ENCODE measurements at places on chromosomes 12 and 14.

DNA sequence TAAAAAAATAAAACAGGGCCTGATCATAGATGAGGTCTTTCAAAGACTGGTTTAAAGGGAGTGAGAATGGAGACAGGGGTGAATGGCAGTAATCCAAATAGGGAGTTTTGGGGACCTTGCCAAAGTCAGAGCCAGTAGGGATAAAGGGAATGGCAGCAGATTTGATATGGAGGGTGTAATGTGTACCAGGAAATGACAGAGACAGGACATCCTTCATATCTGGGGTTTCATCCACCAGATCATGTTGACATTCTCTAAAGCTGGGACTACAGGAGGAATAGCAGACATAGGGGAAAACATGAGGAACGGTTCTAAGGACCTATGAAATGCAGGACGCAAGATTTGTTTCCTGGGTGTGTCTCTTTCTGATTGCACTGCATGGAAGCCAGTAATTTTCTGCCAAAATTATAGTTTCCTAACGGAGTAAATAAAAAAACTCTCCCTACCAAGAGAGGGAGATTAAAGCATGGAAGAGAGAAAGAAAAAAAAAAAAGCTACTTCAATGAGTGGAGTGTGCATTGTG, 169.9 kb downstream of the PRKD1 start:
- no peaks in the 10 kb centered on the region for H3K4me1 ChIP-seq
- no peak for DNase-seq
- no peak overlapping the region for H3K4me3 ChIP-seq
- peak overlapping the region; percentile 63 for H3K27ac ChIP-seq
- no peaks in the 10 kb centered on the region for H3K36me3 ChIP-seq
- no peaks in the 10 kb centered on the region for H3K27me3 ChIP-seq

GRCh38 chr12:79527473-79527872, 163.3 kb downstream of the PAWR start:
- no peak for DNase-seq
- no peaks in the 10 kb centered on the region for H3K27me3 ChIP-seq
- no peak overlapping the region for H3K4me3 ChIP-seq
- no peaks in the 10 kb centered on the region for H3K36me3 ChIP-seq
- no peak overlapping the region for H3K27ac ChIP-seq

DNA sequence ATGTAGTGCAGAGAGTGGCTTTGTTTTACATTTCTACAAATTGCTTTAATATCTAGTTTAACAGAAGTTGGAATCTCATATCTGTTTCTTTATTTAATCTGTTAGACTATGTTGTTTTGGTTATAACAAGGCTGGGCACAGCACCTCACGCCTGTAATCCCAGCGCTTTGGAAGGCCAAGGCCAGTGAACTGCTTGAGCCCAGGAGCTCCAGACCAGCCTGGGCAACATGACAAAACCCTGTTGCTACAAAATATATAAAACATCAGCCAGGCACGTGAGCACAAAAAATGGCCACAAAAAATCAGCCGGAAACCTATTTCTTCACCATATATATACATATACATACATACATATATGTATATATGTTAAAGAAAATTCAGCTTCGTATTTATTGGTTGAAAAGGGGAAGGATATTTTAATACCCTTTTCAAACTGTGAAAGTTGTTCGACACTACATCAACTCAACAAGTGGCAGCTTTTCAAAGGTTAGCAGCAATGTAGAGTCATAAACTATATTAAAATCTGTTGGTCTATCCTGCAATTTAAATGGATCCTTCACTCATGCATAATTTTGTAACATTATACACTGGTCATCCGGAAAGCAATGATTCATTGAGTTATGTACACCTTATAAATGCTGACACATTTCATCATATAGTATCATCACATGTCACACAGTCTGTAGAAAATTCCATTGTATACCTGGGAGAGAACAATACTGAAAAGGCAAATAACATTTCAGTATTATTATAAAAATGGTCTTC, 7.1 kb downstream of the NR2C1 start:
- no peaks in the 10 kb centered on the region for H3K36me3 ChIP-seq
- no peaks in the 10 kb centered on the region for H3K4me1 ChIP-seq
- no peak overlapping the region for H3K27ac ChIP-seq
- H3K4me3 ChIP-seq, result no peak overlapping the region
- H3K27me3 ChIP-seq, result no peaks in the 10 kb centered on the region

DNA sequence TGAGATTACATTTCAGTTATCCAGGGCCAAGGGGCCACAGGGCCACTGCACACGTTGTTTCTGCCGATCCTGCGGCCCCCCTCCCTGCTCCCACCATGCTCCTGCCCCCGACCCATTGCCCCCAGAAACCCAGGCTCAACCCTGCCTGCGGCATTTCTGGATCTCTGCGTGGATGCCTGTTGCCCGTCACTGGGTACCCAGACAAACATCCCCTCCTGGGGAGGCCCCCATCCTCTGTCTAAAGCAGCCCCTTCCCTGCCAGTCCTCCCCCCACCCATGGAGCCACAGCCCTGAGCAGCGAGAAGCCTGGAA, 326.4 kb upstream of the SFSWAP start:
- H3K4me1 ChIP-seq, result no peaks in the 10 kb centered on the region
- H3K36me3 ChIP-seq, result no peaks in the 10 kb centered on the region
- peaks cover 61% of the 10 kb centered on the region for H3K27me3 ChIP-seq
- no peak for DNase-seq
- no peak overlapping the region for H3K4me3 ChIP-seq
- H3K27ac ChIP-seq, result no peak overlapping the region

GRCh38 chr14:83290447-83290846, 1756.8 kb upstream of the SEL1L start:
- no peak overlapping the region for H3K4me3 ChIP-seq
- H3K4me1 ChIP-seq, result no peaks in the 10 kb centered on the region
- H3K27me3 ChIP-seq, result no peaks in the 10 kb centered on the region
- no peaks in the 10 kb centered on the region for H3K36me3 ChIP-seq
- DNase-seq, result no peak

- H3K27me3 ChIP-seq, result no peaks in the 10 kb centered on the region
- H3K4me1 ChIP-seq, result peaks cover 5% of the 10 kb centered on the region
- no peak overlapping the region for H3K27ac ChIP-seq
- no peak overlapping the region for H3K4me3 ChIP-seq
Observed at GRCh38 chr14:63276492-63277342, 42.0 kb downstream of the GPHB5 start.

- DNase-seq, result no peak
- H3K27me3 ChIP-seq, result no peaks in the 10 kb centered on the region
- no peaks in the 10 kb centered on the region for H3K36me3 ChIP-seq
- no peak overlapping the region for H3K27ac ChIP-seq
- no peaks in the 10 kb centered on the region for H3K4me1 ChIP-seq
Observed at GRCh38 chr12:101858361-101858760, 19.0 kb upstream of the DRAM1 start.

DNA sequence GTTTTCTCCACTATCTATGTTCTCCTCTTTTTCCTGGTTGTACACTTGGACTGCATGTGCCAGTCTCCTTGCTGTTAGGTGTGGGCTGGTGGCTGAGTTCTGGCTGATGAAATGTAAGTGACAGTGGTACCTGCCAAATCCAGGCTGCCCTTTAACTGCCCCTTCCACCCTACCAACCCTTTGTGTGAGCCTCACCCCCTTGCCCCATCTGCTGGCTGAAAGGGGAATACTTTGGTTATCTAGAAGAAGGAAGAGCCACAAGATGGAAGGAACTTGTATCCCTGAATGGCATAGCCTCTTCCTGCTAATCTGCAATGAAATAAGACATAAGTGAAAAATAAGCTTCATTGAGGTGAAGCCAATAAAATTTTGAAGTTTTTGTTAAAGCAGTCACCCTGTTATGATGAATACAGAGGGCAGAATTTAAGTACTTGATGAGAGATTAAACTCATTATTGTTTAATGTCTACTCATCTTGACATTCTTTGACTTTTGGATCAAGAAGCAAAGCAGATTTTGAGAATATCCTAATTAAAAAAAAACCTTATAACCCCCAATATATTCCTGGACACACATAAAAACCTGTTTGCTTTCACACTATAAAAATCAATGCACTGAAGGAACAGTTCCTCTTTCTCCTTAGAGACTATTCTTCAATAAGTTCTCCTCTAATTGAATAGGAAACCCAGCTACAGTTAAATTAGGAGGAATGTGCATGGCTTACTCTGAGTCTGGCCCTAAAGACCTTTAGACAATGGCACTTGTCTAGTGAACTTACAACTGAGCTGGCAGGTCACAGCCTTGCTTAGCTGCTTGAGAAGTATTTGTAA, 262.6 kb upstream of the BTG1 start:
- no peaks in the 10 kb centered on the region for H3K36me3 ChIP-seq
- no peak overlapping the region for H3K27ac ChIP-seq
- no peak overlapping the region for H3K4me3 ChIP-seq
- no peak for DNase-seq

DNA sequence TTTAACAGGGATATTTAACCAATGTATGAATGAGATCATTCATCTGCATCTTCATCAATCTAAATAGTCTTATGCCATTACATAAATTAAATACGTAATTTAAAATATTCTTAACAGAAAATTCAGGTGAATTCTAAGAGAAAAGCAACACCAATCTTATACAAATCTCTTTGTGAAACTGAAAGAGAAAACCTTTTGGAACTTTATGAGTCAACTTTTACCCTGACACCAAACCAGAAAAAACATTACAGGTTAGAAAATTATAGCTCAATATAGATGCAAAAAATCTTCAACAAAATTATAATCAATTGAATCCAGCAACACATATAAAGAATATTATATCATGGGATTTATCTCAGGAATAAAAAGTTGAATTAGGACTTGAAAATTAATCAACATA, 3.4 kb downstream of the GLIPR1L1 start:
- DNase-seq, result no peak
- no peak overlapping the region for H3K4me3 ChIP-seq
- no peaks in the 10 kb centered on the region for H3K27me3 ChIP-seq
- H3K36me3 ChIP-seq, result no peaks in the 10 kb centered on the region

DNA sequence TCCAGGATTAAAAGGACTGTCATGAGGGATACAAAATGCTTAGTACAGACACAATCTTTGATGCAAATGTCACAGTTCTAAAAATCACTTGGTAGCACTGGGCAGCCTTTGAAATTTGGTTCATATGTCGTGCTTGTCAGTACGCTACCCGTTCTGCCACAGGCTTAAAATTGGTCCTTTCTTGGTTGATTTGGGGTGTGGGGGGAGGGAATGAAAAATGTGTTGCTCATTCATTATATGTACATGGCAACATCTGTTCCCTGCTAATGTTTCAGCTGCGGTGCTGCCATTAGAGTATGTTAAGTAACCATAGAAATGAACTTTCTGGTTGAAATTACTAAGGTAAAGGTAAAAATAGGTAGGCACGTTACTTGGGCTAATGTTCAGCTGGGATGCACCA, 155.4 kb upstream of the ARHGAP5 start:
- H3K36me3 ChIP-seq, result no peaks in the 10 kb centered on the region
- H3K4me1 ChIP-seq, result peaks cover under 1% of the 10 kb centered on the region
- H3K4me3 ChIP-seq, result no peak overlapping the region
- DNase-seq, result no peak
- no peak overlapping the region for H3K27ac ChIP-seq

GRCh38 chr14:22386924-22387775, 201.9 kb downstream of the DAD1 start:
- H3K27me3 ChIP-seq, result no peaks in the 10 kb centered on the region
- H3K36me3 ChIP-seq, result no peaks in the 10 kb centered on the region
- H3K27ac ChIP-seq, result no peak overlapping the region
- peak; percentile 35 for DNase-seq

- no peaks in the 10 kb centered on the region for H3K36me3 ChIP-seq
- no peaks in the 10 kb centered on the region for H3K4me1 ChIP-seq
- no peaks in the 10 kb centered on the region for H3K27me3 ChIP-seq
- no peak overlapping the region for H3K27ac ChIP-seq
Observed at GRCh38 chr12:23831739-23832138, 117.7 kb downstream of the SOX5 start.

GRCh38 chr14:73237786-73238423, 599 bp downstream of the PAPLN start:
- H3K36me3 ChIP-seq, result no peaks in the 10 kb centered on the region
- peak overlapping the region; percentile 86 for H3K4me3 ChIP-seq
- peak overlapping the region; percentile 89 for H3K27ac ChIP-seq
- H3K4me1 ChIP-seq, result no peaks in the 10 kb centered on the region

GRCh38 chr14:103508521-103509329, 13.9 kb downstream of the CKB start:
- no peaks in the 10 kb centered on the region for H3K27me3 ChIP-seq
- H3K36me3 ChIP-seq, result peaks cover 78% of the 10 kb centered on the region
- no peak for DNase-seq
- H3K4me3 ChIP-seq, result no peak overlapping the region
- H3K27ac ChIP-seq, result no peak overlapping the region
- peaks cover 8% of the 10 kb centered on the region for H3K4me1 ChIP-seq

- H3K27ac ChIP-seq, result peak within 1 kb of the TSS; percentile 73
- no peaks in the 10 kb centered on the region for H3K36me3 ChIP-seq
- peak within 1 kb of the TSS; percentile 47 for H3K4me3 ChIP-seq
- DNase-seq, result no peak
Observed at GRCh38 chr14:105419195-105420091, at the start of gene MTA1. Gene MTA1, plus strand, starts transcription at chr14:105419827. Its CDS starts 209 bp downstream, at chr14:105420036.

- peak overlapping the region; percentile 66 for H3K4me3 ChIP-seq
- no peaks in the 10 kb centered on the region for H3K36me3 ChIP-seq
- H3K27me3 ChIP-seq, result no peaks in the 10 kb centered on the region
- peaks cover 57% of the 10 kb centered on the region for H3K4me1 ChIP-seq
Observed at GRCh38 chr14:73238424-73238852, 1.1 kb downstream of the PAPLN start.

DNA sequence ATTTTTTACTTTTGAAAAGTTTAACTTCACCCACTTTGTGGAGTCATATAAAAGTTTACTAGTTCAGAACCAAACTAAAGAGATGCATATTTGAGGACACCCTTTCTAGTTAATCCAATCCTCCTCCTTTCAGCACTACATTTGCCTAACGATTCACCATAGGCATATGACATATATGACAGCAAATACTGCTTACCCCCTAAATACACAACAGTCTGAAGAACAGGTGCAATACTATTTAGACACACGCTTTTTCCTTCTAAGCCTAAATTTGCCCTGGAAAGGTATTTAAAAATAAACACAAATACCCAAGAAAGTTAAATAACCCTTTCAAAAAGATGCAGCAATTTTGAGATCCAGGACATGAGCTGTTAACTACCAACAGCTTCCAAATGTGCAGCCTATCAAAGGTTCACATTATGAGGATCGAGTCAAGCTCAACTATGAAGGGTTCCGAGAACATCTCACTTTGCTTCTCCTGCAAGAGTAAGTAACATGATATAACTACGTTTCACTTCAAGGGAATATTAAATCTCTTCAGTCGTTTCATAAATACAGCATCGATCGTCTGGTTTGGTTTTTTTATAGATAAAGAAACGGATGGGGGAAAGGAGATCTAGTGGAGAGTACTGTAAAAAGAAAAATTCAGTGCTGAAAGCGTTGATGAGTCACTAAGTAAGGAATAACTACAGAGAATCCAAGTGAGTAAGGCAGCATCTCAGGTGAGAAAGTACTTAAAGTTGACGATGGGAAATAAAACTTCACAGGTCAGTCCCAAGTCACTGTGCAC, 677 bp upstream of the AP4S1 start:
- H3K36me3 ChIP-seq, result no peaks in the 10 kb centered on the region
- peaks cover 9% of the 10 kb centered on the region for H3K4me1 ChIP-seq
- no peak for DNase-seq
- H3K4me3 ChIP-seq, result peak overlapping the region; percentile 97
- peak overlapping the region; percentile 99 for H3K27ac ChIP-seq
- H3K27me3 ChIP-seq, result no peaks in the 10 kb centered on the region

- no peaks in the 10 kb centered on the region for H3K36me3 ChIP-seq
- peaks cover 4% of the 10 kb centered on the region for H3K4me1 ChIP-seq
- peak; percentile 60 for DNase-seq
- no peaks in the 10 kb centered on the region for H3K27me3 ChIP-seq
Observed at GRCh38 chr12:41188058-41188840, at the start of gene PDZRN4. Gene PDZRN4, plus strand, starts transcription at chr12:41188320.

GRCh38 chr12:103774977-103775560, 66.0 kb downstream of the NT5DC3 start:
- H3K27ac ChIP-seq, result no peak overlapping the region
- DNase-seq, result no peak
- H3K27me3 ChIP-seq, result no peaks in the 10 kb centered on the region
- peaks cover 53% of the 10 kb centered on the region for H3K4me1 ChIP-seq
- H3K36me3 ChIP-seq, result peaks cover 28% of the 10 kb centered on the region
- no peak overlapping the region for H3K4me3 ChIP-seq

All from tibial nerve (tissue), 4 donors.